ENCODE measurements at places on chromosomes 6 and 20.

DNA sequence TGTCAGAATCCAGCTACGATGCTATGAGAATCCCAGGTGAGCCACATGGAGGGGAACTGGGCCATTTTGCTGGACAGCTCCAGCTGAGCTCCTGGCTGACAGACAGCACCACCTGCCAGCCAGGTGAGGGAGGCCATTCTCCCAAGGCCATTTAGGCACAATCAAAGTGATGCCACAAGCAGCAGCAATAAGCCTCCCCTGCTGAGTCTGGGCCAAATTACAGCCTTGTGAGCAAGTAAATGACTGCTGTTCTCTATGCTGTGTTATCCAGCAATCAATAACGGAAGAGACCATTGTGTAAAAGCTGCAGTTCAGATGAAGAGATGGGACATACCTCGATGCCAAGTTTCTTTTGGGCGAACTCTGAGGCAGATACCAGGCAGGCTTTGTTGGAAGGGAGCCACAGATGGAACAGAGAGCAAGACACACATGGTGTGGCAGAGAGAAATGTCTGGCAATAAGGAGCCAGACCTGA lies 14.0 kb upstream of the SCGN start:
- DNase-seq = no peak

DNA sequence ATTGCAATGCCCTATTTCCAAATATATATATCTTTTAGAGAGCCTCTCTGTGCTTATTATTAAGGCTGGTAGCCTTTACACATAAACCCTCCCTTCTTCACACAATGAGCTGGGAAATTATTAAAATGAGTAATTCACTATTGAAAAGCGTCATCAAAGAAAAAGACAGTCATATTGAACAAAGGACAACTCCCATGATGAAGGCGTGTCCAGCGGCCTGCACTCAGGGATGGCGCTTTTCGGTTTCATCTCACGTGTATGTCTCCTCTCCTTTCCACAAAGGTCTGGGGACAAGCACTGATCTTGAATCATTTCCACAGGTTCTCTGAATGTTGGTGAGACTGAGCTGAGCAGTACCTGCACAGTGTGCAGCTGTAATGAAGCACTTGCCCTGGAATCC lies 3.5 kb downstream of the SERPINB9 start:
- no peak for DNase-seq

DNA sequence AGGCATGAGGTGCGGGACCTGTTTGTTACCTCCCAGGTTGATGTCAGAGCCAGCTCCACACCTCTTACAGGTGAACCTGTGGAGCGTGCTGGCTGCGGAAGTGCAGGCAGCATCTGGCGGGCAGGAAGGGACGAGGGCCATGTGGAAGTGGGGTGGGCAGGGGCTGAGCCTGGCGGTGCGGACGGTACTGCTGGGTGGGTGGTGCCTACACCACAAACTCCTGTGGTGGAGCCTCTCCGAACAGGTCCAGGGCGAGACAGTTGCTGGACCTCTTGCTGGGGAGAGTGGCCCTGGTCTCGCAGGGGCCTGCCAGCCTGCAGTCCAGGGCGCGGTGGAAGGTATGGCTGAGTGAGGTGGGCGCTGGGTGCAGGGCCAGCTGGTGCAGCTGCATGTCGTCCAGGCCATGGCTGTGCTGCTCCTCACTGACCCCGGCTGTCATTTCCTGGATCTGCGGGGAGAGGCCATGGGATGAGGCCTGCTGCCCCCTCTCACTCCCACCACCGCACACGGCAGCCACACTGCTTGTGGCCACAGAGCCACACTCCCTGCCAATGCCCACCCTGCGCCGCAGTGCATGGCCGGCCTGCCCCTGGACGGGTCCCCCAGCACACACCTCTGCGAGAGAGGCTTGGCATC lies 22.0 kb downstream of the FRMD1 start:
- DNase-seq = no peak

DNA sequence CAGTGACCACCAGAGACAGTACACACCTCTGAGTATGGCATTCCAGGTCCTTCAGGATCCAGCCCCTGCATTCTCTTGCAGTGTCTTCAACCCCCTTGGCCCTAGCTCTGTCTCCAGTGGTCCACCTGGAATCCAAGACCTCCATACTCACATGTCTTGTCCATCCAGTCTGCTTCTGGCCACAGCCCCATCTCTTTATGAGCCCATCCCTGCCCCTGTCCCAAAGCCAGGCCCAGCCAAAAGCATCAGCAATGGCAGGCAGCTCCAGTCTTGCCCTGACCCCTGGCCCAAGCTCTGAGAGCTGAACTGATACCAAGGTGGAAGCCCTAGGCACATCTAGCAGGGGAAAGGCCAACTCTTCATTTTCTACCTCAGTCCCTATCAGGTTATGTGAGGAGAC lies 119.6 kb upstream of the PTPRT start:
- no peak for DNase-seq

DNA sequence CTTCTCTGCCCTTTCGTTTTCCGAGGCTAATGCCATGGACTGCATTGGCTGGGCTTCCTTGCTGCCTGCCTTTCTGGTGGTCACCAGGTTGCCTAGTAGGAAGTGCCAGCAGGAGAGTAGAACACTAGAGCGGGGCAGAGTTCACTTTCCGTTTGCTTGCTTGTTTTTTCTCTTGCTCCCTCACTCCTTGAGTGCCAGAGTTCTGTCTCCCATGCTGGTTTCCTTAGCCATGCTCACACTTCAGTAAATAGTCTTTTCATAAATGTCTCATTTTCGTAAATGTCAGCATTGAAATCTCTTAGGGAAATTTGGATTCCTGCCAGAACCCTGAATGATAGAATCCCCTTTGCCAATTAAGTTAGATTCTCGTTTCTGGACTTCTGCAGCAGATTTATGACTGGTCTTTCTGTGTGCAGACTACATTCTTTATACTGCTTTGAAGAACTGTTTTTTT lies 63.9 kb downstream of the FAM83B start:
- DNase-seq = no peak

GRCh38 chr20:33393609-33394008 lies 7.7 kb downstream of the CDK5RAP1 start:
- no peak for DNase-seq

DNA sequence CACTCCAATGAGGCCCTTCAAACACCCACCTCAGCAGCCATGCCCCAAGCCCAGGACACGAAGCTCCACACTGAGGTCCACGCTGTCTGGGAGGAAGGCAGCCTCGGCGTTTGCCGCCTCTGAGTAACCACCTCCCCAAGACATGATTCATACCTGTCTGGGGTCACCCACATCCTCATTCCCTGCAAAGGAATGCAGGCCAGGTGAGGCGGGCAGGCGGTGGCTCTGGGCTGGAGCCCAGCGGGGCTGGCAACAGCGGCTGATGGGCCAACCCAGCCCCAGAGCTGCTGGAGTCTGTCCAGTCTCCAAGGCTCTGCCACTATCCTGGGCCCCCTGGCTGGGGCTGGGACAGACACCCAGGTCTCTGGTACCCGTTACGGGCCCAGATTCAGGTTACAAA lies 14.8 kb downstream of the PMEPA1 start:
- DNase-seq = peak; percentile 72

DNA sequence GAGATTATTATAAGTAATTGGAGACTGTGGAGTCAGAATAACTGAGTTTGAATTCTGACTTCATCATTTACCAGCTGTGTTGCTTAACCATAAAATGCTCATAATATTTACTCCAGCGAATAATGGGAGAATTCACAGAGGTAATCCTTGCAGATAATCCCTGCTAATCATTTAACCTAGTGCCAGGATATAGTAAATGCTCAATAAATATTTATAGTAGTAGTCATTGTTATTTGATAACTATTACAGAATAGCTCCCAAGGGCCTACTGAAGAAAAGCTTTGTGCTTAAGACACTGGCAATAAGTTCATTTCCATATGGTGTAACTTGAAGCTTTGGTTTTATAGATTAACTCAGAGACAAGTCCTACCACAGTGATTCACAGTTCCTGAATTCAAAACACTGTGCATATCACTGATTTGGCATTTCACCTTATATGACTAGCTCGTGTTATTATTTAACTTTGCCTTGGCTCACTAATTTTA lies 208.8 kb upstream of the PLCB4 start:
- DNase-seq = peak; percentile 94

GRCh38 chr20:37383229-37383989 lies 37.5 kb downstream of the SRC start:
- DNase-seq = peak; percentile 17

DNA sequence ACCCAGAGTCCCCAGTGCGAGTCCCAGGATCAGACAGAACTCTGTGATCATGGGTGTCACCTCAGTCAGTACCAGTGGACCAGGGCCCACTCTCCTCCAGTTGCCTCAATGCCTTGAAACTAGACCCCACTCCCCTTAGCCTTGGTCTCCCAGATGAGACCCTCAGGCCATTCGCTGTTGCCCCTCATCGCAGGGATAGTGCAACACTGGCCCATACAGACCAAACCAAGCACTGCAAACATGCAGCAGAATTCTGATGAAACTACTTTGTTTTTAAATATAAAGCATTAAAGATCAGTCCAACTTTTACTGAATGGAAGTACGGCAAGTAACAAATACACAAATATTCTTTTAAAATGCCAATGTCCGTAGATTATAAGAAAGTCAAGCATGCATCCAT lies 101.2 kb upstream of the NT5E start:
- DNase-seq = no peak

- peak; percentile 21 for DNase-seq
These were observed 371.1 kb downstream of the BCKDHB start for GRCh38 chr6:80477591-80477990.

DNA sequence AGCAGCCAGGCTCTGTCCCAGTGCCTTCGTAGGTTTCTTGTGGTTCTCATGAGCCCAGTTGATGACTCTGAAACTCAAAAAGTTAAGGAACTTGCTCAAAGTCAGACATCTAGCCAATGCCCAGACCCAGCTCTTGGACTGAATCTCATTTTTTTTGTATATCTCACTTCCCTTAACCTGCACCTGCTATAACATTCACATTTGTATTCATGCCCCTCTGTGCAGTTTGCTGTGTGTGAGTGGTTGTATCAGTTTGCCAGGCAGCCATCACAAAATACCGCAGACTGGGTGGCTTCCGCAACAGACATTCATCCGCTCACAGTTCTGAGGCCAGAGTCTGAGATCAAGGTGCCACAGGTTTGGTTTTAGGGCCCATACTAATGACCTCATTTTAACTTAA lies 49.9 kb downstream of the IPCEF1 start:
- DNase-seq = no peak

GRCh38 chr6:124679387-124679786 lies 282.9 kb upstream of the RNF217 start:
- DNase-seq = no peak

DNA sequence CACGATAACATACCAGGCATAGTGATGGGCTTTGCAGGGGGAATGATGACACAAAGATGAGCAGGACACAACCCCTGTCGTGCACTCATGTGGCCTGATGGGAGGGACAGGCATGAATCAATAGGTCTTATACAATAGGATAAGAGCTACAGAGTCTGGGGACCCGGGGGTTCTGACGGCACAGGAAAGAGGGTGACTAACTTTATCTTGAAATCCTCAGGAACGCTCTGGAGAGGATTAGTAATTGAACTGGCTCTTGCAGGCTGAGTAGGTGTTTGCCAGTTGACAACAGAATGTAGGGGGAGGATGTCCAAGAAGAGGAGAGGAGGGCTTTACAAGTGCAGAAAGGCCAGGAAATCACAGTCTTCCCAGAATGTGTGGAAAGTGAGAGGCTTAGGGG lies 219.9 kb upstream of the ECI2 start:
- DNase-seq = peak; percentile 42

DNA sequence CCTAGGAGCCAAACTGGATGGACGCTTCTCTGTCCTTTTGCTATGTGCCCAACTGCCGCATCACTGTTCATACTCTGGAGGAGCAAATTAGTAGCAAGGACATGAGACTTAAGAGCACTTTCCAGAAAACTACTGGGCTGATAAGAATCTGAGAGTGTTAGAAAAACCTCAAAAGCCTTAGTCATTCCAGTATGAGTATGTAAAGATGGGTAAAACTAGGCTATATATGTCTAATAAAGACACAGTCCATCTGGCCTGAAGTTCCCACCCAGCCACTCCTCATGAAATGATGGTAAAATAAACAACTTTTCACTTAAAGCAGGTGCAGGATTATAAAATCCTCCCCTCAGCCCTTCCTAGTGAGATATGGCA lies 30.6 kb downstream of the SHLD1 start:
- DNase-seq = no peak

DNA sequence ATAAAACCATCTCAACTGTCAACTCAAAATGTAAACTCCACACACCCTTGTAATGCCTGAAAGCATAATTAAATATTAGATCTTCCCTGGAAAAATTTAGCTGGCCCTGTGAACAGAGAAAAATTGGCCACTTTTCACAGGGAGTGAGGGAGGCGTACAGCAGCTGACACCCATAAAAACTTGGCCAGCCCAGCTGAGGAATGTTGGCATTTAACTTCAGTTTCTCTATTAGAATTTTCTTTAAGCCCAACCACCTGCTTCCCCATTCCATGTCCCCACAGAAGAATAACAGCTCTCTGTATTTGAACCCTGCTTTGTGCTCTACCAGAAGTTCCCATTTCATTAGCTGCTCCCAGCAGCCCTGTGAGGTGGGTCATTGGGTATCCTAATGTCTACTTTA lies 41.0 kb downstream of the PKHD1 start:
- DNase-seq = no peak

- DNase-seq = no peak
These were observed 92.5 kb downstream of the B3GAT2 start for GRCh38 chr6:70864401-70864800.

DNA sequence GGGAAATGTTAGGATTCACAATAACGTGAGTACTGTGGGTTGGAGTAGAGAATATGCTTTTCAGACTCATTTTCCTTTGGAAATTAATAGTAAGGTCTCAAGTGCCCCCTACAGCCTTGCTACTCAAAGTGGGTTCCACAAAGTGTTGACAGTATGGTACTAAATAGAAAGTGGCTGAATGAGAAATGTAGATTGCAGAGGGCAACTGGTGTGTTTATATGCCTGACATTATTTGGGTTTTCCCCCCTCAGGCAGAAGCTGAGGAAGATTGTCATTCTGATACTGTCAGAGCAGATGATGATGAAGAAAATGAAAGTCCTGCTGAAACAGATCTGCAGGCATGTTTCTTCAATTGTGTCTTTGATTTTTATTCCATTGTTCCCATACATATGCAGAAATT lies 5.6 kb downstream of the FBXO9 start:
- no peak for DNase-seq

DNA sequence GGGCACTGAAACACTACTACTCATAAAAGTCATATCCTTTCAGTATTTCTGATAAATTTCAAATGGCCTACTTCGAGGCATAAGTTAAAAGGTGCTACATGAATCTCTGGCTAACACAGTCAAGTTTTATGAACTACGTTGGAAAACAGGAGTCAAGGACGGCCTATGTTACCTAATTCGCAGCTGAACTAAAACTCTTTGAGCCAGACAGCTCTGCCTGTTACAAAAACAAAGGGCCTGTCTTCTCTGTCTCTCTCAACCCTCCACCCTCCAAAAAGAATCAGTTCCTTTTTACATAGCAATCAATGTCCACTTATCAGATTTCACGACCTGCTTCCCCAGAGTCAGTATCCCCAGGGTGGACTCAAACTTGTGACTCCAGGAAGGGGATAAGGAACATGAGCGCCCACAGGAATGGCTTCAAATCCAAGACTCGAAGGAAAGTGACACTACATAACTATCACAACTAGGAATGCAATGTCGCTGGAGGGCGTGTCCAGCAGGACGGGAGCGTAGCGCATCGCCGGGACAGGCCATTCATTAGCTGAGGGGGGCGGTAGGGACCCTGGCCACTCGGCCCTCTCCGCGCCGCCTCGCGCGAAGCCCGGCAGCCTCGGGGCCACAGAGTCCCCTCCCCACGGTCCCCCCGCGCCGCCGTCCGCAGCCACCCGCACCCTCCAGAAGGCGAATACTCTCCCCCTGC lies 591 bp downstream of the IBTK start:
- peak; percentile 35 for DNase-seq
